GOT3 (cell line): ENCODE measurements at places on chromosomes 7 and 10.

- DNase-seq: no peak
These were observed 249.6 kb upstream of the CHRM2 start for GRCh38 chr7:136618818-136619217.

DNA sequence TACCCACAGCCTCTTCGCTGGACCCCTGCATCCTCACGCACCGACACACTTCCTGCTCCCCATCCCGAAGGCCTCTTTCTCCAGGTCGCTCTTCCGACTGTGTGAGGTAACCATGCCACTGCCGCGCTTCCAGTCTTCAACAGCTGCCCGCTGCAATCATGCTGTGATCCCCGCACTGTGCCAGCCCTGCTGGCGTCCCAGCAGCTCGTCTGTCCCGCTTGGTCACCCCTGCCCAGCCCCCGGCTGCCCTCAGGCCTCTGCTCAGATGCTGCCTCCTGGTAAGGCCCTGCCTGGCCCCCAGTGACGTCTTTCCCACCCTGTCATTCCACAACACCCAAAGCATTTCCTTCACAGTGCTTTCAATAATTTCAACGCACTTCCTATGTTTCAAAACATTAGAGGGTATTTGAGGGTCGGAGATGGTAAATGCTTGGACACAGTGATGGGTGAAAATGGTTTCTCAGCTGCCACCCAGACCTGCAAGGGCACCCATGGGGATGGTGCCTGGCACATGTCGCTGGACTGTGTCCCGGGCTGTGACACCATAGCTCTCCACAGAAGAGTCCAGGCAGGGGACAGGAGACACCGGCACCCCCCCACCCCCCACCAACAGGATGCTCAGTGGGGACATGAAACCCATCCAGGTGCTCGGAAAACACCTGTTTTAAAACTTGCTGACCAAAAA lies 125.2 kb downstream of the MAD1L1 start:
- no peak for DNase-seq

- DNase-seq: no peak
These were observed 38.7 kb downstream of the RASGEF1A start for GRCh38 chr10:43227911-43228782.

DNA sequence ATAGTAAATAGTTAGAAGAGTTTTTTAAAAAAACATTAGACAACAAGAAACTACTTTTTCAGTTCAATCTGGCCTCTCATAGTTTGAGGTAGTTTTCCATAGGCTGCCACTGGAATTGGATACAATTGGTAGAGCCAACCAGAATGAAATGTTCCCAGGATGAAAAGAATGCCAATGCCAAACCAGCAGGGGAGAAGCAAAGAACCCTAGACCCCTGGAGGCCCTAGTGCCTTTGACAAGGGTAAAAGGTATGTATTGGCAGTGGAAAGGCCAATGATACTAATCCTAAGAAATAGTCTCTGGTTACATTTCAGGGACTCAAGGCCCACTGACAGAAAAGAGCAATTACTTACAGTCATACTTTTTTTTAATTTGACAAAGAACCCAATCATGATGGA lies 77.4 kb upstream of the SEM1 start:
- no peak for DNase-seq

- no peak for DNase-seq
These were observed 488.9 kb downstream of the SH2D4B start for GRCh38 chr10:81026591-81026990.

GRCh38 chr7:121049028-121049791 lies 60.7 kb downstream of the CPED1 start:
- no peak for DNase-seq

GRCh38 chr10:651692-652091 lies 37.8 kb downstream of the DIP2C start:
- no peak for DNase-seq

DNA sequence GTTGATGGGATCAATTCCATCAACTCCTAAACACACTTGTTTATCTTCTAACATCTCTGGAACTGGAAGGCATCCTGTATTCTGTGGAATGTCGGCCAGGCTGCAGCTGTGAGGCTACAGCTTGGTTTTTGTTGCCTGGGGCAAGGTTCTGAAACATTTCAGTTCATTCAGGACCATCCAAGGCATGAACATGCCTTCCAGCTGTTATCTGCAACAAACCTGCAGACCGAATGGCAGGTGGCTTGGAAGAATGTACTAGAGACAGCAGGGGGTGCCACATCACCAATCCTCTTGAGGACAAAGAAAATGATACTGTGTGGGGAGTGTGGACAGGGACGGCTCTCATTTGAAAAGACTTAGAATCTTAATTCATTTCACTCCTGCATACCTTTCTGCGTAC lies 12.4 kb downstream of the PAPOLB start:
- DNase-seq: no peak

DNA sequence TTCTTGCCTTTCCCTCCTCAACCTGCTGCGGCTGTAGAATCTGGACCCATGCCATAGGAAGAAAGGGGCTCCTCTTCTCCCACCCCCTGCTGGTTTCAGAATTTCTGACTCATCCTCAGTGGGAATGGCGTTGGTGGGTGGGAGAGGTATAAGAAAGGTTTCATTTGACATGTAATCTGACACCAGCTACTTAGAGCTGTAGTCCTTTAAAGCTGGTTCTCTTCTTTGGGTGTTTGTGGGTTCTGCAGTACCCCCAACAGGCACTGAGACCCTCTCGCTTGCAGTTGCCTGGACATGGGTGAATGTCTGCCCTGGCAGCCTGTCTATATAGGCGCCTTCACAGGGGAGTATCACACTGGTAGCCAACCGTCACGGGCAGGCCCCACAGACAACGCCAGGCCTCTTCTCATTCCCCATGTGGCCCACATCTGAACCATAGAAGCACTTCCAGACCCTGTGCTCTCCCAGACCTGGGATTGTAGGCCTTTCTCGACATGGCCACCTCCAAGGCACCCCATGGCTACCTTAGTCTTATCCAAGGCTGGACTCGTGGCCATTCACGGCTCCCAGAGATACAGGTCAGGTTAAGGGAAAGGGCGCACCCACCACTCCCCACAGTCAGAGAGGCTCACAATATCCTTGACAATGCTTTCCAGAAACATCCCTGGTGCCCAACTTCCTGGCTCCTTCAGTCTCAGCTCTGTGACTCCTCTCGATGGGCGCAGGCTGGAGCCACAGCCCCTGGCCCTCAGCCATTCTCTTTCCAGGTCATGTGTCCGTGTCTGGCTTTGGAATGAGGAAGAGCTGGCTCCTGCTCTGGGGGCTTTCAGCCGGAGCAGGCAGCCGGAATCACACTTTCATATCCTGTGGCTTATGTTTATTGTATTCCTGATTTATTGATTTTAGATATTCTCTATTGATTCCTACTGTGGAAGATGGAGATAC lies 17.5 kb downstream of the ZNF862 start:
- no peak for DNase-seq

DNA sequence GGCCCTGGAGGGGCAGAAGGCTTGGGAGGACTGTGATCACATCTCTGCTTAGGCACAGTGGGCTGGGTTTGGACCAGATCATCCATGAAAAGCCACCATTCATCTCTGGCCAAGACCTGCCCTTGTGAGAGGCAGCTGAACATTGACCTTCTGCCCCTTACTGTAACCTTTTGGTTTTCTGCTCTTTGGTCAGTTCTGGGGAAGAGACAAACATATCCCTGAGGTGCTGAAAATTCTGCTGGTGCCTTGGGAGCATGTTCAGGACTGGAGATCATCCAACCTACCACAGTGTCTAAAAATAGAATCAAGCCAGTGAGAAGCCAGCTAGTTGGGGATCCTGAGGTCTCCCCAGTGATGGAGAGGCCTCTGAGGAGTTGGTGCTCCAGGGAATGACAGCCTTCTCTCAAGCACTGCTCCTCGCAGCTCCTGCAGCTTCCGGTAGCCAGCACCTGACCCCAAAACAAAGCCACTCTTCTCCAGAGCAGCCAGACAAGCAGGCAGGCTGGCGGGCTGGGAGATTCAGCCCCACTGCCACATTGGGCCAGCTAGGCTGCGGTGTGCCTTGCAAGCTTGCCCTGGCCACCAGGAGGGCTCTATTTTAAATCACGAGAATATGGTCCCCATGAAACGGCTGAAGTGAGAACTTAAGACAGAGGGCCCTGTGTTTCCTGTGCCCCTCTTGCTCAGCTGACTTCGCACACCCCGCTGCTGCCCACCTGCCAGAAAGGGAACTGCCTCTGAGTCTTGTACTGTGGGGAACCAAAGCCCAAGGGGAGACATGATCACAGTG lies 37.8 kb upstream of the UBE2H start:
- no peak for DNase-seq

DNA sequence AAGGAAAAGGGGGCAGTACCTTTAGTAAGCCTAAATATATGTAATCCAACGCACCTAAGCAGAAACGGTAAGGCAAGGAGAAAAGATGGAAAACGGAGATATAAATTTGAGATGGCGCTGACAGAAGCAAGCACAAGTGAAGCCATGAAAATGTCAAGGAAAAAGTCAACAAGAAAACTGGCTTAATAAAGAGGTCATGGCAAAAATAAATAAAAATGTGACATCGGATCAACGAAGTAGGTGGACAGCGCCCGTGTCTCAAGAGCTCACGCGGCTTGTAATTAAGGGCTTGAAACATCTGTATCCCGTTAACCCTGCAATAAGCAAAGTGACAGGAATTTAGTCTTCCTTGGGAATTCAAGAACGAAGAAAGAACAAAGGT lies 611 bp downstream of the NDUFA5 start:
- no peak for DNase-seq

DNA sequence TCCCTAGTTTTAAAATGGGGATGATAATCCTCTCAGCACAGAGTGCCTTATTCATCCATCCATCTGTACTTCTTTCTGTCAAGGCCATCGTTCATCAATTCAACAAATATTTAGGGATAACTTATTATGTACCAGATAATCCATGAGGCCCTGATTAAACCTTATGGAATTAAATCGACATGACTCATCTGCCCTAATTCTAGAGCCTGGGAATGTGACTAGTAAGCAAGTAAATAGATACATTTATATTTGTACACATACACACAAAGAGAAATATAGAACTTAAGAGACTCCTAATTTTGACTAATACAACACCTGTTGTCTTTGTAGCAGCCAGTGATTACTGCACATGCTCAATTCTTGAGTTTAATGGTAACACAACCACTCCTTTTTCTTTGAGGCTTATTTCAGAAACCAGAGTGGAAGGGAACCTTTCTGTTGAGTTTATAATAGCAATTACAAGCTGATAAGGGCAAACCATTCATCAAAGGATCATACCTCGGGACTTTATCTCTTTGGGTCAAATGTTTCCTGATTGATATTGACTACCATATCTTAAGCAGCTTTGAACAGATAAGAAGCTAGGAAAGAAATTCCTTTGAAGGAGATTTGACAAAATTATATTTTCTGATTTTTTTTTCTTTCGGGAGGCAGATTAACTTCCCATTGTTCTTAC lies 122.7 kb downstream of the ARID5B start:
- DNase-seq: no peak

GRCh38 chr10:124423813-124424212 lies 5.1 kb upstream of the OAT start:
- DNase-seq: no peak

- no peak for DNase-seq
These were observed 155.9 kb upstream of the ASAH2 start for GRCh38 chr10:50407076-50407801.

DNA sequence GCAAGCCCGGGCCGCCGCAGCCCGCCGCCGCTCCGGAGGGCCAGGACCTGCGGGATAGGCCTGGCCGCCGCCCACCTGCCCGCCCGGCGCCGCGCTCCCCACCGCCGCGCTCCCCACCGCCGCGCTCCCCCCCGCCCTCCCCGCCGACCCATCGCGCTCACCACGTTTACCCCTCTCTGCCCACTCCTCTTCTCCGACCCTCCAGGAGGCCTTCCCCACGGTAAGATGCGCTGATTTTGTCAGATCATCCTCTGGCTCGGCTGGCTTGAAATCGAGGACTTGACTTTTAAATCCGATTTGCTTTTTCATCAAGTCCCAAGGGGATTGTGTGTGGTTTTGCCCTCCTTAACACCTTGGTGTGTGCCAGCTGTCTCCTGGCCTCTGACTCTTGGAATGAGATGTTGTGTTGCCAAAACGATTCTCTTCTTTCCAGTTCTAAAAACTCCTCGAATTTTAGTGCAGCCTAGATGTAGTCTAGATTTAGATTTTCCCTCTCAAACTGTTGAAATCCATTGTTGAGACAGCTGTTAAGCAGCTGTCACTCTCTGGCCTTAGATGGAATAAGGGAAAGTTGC lies 738 bp downstream of the POM121 start:
- DNase-seq: no peak

DNA sequence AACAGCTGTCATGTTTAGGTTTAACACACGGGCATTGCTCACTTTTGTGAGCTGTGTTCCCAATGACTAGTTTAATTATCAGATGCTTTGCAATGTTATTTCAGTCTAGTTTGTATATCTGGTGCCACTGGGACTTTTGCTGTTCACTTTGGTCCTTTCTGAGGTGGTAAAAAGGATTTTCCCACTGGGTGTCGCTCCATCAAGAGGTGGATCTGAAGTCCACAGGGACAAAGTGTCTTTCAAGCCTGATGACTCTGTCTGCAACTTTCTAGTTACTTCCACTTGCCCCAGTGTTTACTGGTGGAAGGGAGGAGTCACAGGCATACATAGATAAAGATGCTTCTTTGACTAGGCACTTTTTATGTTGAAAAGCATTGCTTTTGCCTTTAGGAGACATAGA lies 242.2 kb downstream of the HGF start:
- no peak for DNase-seq

DNA sequence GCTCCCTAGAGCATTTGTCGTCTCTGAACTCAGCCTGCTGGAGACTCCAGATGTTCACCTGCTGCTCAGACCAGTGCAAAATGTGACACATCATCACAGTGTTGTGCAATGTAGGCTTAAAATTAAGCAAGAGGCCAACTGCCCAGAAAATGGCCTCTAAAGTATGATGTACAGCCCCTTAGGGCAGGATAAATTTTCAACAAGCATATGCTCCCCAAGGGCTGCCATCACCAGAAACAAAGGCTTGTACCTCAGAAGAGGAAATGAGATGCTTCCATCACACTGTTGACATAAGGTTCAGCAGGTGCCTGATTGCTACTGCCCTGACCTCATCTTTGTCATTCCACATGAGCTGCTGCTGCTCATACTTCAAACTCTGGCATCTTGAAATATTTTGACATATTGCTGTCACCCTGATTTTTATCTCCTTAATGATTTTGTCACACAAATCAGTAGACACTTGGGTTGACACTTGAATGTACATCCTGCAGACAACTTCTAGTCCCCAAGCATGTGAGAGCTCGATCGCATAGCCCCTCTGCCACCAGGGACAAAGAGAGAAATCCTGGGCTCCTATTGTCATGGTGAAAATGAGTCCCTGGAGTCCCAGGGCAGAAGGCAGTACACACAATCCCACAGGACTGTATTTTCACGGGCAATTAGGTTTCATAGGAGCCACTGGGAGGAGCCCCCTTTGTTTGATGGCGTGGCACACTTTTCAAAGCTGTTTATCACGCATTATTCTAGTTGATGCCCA lies 219.7 kb upstream of the STK17A start:
- DNase-seq: no peak

DNA sequence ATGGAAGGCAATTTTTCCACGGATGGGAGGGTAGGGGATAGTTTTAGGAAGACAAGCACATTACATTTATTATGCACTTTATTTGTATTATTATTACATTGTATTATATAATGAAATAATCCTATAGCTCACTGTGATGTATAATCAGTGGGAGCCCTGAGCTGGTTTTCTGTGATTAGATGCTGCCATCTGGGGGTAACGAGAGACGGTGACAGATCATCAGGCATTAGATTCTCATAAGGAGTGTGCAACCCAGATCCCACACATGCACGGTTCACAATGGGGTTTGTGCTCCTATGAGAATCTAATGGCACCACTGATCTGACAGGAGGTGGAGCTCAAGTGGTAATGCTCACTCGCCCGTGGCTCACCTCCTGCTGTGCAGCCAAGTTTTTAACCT lies 103.9 kb upstream of the STK17A start:
- DNase-seq: no peak

GRCh38 chr10:77139252-77140160 lies 498.1 kb downstream of the KCNMA1 start:
- no peak for DNase-seq
